ENCODE measurements at places on chromosomes 2 and 18. TPM values are rescaled to one million over a fixed set of nuclear protein-coding genes. Genes with fewer than 3 reads are reported as not detected.

IGFBP5 gene
- total RNA-seq: 213 TPM

LRRTM1 gene
- total RNA-seq: not detected

ITGA6 gene
- total RNA-seq: 5.3 TPM

DES gene
- total RNA-seq: 2.4 TPM

BOK gene
- 9.3 TPM for total RNA-seq

BMPR2 gene
- 15.8 TPM for total RNA-seq
